ENCODE measurements at places on chromosomes 5 and 9.

DNA sequence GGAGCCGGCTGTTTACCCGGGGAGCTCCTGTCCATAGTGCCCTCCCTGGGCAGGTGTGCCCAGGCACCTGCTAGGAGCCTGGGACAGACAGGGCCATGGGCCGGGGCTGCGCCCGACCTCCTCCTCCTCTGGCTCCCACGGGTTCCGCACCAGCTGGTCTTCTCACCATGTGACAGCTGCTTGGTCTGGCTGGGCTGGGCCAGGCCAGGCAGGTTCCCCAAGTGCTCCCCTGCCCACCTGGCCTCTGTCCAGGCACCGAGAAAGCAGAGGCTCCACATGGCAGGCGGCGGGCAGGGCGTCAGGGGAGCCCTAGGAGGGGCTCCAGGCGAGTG is 60.0 kb downstream of the OLFM1 start:
- DNase-seq = no peak

- no peak for DNase-seq
Measured at GRCh38 chr9:89462817-89463683, 34.9 kb downstream of the SEMA4D start.

- no peak for DNase-seq
Measured at GRCh38 chr5:138698713-138699112, 54.5 kb upstream of the CTNNA1 start.

- DNase-seq = no peak
Measured at GRCh38 chr9:100939636-100940035, 88.9 kb upstream of the PLPPR1 start.

DNA sequence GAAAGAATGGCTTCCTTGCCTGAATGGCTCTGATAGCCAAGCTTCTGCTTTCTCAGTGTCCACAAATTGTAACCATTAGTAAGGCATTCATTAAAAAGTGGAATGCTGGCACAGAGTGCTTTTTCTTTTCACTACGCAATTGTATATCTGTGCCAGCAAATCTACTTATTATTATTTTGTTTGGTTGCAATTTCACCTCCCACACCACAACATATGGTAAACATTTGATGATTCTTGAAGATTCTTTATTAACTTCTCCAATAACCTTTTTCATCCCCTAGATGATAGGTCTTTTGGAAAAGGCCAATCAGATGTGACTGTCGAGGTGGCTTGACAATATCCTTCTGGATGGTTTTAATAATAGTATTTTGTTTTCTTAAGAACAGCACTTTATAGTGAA is 234.1 kb downstream of the TMEM38B start:
- no peak for DNase-seq

DNA sequence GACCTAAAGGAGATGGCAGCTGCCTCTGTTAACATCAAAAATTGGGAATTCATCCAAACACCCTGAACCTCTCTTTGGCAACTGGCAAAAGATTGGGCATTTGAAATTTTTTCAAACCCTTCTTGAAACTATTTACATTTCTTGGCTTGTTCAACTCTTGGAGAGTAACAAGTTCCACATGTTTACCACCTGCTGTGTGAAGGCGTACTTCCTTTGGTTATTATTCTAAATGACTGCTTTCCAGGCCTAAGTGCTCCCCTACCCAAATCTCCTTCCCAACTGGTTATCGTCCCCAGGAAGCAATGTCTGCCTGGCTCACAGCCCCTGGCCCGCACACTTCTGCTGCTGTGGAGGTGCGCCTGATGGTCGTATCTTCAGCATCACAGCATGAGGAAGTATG is 422.7 kb downstream of the DMAC1 start:
- peak; percentile 40 for DNase-seq

- peak; percentile 51 for DNase-seq
Measured at GRCh38 chr5:119945691-119946090, 316.3 kb downstream of the FAM170A start.

DNA sequence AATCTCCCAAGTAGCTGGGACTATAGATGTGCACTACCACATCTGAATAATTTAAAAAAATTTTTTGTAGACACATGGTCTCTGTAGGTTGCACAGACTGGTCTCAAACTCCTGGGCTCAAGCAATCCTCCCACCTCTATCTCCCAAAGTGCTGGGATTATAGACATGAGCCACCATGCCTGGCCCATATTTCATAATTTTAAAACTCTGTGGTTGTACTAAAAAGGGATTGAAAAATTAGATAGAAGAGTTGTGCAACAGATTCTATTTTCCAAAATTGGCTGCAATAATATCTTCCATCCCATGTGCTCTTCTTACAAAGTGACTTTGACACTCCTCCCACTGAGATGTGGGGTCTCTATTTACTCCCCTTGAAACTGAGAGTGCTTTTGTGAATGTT is 7.6 kb upstream of the UHRF2 start:
- no peak for DNase-seq

- peak; percentile 12 for DNase-seq
Measured at GRCh38 chr9:106587042-106587441, 275.9 kb upstream of the ZNF462 start.

DNA sequence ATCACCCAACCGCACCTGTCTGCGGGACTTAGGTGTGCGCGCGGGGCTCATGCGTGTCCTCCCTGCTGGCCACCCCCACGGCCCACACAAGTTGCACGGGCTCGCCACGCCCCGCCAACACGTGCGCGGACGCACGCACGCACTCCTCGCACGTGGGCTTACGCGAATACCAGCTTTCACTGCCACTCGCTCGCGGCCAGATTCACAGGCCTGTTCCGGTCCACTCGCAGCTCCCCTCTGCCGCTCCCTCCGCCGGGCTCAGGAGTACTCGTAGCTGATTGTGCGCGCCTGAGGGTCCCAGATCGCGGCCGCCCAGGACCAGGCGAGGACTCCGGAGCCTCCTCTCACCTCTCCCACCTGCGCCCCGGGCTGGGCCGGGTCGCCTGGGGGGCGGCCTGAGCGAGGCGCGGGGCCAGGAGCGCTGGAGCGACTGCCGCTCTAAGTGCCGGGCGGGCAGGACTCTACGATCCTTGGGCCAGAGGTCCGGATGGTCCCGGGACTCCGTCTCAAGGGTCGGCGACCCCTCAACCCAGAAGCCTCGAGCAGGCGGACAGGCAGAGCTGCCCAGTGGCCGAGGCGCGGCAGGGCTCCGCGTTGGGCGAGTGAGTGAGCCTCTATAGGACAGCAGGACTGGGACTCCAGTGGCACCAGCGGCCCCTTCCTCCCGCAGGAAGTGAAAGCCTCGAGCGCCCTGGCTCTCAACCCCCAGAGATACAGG is 3.4 kb downstream of the PCDHGC5 start:
- no peak for DNase-seq

DNA sequence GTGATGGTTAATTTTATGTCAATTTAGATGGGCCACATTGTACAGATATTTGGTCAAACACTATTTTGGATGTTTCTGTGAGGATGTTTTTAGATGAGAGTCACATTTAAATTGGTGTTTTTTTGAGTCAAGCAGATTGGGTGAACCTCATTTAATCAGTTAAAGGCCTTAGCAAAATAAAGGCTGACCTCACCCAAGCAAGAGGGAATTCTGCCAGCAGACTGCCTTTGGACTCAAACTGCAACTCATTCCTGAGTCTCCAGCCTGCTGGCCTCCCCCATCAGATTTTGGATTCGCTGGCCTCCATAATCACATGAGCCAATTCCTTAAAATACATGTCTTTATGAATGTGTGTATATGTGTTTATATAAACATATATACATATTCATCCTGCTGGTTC is 282.7 kb upstream of the POU5F2 start:
- DNase-seq = peak; percentile 39

GRCh38 chr9:94632737-94633136 is 6.6 kb downstream of the FBP1 start:
- peak; percentile 57 for DNase-seq

DNA sequence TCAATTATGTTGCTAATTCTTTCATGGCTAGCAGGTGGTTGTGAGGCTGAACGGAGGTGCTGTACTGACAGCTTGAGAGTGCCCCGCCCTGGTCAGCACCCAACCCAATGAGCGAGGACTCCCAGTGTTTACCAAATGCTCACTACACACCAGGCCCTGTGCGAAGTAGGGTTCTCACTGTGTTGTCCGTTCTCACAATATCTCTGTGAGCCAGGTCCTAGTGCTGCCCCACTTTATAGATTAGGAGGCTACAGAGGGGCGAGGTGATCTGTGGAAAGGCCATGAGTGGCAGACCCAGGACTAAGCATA is 28.2 kb downstream of the COL15A1 start:
- DNase-seq = no peak

DNA sequence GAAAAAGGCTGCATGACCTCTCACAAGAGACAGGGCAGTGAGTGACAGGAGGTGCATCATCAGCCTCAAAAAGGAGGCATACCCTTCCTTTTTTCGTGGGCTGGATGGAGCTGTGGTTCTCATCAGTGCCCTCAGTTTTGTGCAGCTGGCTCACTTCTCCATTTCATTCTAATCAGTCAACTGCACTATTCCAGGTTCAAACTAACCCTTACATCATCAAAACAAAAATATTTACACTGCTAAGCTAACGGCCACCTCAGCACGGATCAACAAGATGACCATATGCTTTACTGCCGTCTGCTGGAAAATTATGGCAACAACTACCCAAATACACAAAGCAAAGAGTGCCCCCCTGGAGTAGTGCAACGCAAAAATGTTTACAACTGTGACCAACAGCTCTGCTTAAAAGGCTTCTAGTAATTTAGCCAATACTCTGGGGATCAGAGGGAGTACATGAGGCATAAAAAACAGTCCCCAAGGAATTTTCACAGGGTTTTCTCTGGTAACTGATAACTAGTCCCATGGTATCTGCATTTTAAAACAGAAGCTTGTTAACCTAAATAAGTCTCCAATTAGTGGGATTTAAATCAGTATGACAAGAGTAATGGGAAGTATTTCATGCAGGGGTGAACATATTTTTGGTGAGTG is 10.8 kb downstream of the KCNV2 start:
- DNase-seq = peak; percentile 77

DNA sequence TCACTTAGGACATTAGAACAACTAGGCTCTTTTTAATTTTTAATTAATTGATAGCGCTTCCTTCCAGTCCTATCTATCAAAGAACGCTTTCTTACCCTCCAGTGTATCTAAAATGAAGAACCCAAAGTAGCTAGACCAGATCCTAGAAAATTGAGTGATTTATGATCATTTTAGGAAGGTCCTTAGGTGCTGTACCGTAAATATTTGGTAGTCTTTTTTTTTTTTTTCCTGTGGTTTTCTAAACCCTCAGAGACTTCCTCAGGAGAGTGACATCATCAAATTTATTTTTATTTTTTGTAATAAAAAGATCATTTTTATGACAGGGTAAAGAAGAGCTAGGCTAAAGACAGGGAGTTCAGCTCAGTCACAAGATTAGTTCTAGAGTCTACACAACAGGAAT is 197.4 kb downstream of the WDR70 start:
- no peak for DNase-seq

- no peak for DNase-seq
Measured at GRCh38 chr9:109504689-109505088, 6.6 kb upstream of the PTPN3 start.
